ENCODE measurements at places on chromosomes 3 and 15.

GRCh38 chr15:68822818-68823217 lies 2.1 kb upstream of the ANP32A start:
- DNase-seq: no peak

- DNase-seq: peak; percentile 42
Observed at GRCh38 chr3:25663869-25664811, 567 bp downstream of the TOP2B start.

GRCh38 chr3:61417352-61417751 lies 144.0 kb upstream of the PTPRG start:
- no peak for DNase-seq

GRCh38 chr3:196207159-196207832 lies 3.9 kb downstream of the ZDHHC19 start:
- DNase-seq: no peak

DNA sequence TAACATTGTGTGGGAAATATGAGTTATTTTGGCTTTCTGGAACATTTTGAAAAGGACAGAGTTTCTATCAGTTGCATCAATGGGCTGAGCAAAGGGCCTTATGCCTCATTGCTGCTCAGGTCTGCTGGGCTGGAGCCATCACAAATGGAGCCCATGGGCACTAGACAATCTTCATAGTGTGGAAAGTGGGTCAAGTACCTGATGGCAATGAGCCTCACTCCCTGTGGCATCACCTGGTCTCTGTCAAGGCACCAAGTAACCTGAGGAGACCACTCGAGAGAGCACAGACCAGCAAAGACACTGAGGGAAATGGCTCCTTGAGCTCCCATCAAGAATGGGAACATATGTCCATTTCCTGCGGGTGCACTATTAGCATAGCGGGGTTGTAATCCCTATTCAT lies 96.7 kb upstream of the PPP2R3A start:
- no peak for DNase-seq

GRCh38 chr3:133896002-133896761 lies 500 bp upstream of the RAB6B start:
- no peak for DNase-seq

DNA sequence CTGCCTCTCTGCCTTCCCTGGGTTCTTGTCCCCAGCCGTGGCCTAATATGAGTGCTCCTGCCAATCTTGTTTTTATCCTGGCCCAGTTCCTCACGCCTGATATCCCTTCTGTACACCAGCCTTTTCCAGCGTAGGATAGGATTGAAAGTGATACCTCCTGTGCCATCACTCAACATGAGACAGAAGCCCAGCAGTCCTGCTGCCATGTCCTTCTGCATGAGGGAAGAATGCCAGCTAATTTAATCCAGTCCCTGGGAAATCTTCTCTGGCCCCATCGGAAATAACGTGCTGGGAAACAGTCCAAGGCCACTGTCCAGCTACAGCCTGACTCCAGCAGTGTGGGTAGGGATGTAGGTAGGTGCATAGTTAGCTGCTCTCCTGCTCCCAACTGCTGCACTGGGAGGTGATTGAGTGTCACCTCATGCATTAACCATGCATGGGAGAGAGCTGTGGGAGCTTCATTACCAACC lies 92.0 kb upstream of the TPM1 start:
- DNase-seq: no peak

GRCh38 chr3:118863731-118864322 lies 170.8 kb downstream of the IGSF11 start:
- DNase-seq: no peak

DNA sequence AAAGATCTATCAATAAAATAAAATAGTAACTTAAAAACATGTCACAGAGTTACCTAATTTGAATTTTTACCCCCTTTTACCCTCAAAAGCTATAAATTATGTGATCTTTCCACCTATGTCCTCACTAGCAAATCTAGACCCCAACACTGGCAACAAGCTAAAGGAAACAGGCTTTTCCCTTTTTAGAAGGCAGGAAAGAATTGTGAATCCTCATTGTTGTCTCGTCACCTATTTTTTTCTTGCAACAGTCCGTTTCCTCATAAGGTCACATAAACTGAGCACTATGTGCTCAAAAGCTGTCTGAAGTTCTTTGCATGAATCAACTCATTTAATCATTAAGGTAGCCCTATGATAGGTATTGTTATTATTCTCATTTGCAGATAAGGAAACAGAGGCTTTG lies 34.6 kb upstream of the DAZL start:
- DNase-seq: no peak

Data from stimulated activated CD8-positive, alpha-beta memory T cell treated with anti-CD3 and anti-CD28 coated beads, Interleukin-15, amount 100 ng/mL, for 24 hours (primary cell).